GM12892 (cell line): ENCODE measurements at places on chromosomes 7 and 10.
A peak's percentile ranks its signal among the peaks of the same experiment; 100 is the strongest.

GRCh38 chr7:3439333-3440030, 138.4 kb downstream of the SDK1 start:
- DNase-seq: no peak

- DNase-seq: no peak
Observed at GRCh38 chr7:55086413-55087201, 67.8 kb downstream of the EGFR start.

DNA sequence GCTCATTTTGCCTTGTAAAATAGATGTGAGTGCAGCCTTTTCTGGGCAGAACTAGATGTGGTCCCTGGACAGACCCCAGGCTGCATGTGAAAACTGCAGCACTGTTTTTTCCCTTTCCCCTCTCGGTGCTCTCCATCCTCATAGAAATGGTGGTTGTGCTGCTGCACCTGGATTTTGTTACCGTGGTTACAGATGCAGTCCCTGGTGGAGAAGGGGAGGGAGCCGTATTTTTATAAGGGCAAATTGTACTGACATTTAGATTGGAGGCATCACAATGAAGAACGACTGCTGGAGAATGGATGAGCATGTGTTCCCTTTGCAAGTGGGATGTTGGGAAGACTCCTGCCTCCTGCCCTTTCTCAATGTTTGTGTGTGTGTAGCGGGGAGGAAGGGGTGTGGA, 469.9 kb downstream of the CCSER2 start:
- DNase-seq: no peak

GRCh38 chr7:152122540-152122939, 97.1 kb downstream of the GALNT11 start:
- DNase-seq: no peak

DNA sequence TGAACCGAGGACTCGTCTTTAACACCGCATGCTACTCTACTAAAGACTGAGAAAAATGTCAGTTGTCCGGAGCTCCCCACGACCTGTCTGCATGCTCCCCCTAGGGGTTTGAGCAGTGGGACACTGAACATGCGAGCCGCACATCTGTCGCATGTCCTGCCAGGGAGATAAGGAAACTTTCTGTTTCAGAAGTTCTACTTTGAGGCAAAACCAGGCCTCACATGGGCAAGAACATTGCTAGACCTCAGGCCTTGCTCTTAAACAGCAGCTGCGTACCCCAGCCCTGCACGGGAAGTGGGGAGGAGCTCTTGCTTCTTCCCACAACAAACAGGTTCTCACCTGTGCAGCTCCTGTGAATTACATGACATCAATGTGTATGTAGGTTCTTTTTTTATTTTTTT, 30.3 kb upstream of the HERPUD2 start:
- peak; percentile 37 for DNase-seq

DNA sequence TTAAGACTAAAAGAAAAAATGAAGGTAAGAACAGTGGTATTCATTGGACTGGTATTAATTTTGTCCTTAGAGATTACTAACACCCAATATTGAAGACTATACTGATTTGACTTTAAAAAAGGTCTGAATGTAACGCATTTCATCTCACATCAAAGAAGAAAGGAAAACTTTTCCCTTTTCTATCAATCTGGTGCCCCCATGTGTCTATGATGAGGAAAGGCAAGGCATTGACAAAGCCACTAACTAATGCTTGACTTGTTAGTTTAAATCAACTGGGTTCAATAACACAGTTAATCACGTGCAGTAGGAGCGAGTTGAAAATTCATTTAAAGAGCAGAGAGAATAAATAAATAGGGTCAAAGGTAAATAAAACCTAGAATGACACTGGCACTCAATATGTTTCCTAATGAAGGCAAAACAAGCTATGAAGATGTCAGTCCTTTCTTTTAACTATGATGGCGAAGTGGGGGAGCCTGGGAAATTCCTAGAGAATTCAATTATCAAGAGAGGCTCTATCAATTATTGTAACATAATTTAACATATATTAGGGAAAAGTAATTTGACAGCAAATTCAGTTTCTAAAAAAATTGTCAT, 180.9 kb downstream of the ANK3 start:
- no peak for DNase-seq

- DNase-seq: no peak
Observed at GRCh38 chr10:93652857-93653256, 40.5 kb downstream of the PDE6C start.
